ENCODE measurements at places on chromosomes 16 and 17. TPM values are rescaled to one million over a fixed set of nuclear protein-coding genes. Genes with fewer than 3 reads are reported as not detected.

DNA sequence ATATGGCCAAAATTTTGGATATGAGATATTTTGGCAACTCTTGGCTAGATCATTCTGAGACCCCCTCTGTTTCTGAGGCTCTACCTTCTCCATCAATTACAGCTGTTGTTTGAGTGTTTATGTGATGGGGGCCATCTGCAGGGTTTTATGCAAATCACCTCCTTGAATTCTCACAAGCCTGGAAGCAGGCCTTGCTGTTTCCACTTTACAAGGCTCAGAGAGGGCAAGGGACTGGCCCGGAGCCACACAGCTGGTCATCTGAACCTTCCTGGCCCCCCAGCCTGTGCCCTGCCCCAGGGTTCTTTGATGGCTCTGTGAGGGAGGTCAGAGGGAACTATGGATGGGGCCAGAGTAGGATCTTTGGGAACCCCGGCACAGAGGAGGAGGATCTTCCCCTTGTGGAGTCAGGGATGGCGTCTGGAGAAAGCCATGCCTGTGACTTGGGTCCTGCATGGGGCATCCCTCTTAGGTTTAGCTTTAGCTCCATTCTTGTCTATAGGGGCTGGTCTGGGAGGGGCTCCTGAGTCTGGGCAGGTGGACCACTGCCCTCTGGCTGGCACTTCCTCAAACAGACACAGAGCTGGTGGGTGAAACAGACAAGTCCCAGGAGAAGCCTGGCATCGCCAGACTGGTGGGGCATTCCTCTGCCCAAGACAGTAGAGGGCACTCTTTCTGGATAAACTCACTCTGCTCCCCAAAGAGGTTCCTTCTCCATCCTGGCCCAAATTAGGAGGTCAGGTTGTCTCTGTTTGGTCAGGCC is 26.2 kb downstream of the IL21R start:
- no peak for DNase-seq

GRCh38 chr17:38761612-38762011 is 9.1 kb downstream of the PSMB3 start:
- no peak for DNase-seq

DNA sequence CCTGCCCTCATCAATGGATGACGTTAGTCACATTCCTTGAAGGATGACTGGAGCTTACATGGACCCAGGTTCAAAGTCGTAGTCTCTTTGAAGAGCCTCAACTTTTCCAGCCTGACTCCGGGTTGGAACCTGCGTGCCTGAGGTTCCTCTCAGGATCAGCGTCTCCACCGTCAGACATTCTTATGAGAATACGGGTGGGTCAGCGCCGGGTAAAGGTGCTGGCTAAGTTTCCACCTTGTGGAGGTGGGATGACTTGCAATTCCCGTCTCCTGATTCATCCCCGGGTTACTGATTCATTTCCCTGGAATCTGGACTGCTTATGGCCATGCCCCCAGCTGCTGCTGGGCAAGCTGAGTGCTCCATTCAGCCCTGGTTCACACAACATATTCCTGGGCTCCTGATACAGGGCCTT is 38.9 kb upstream of the CMIP start:
- no peak for DNase-seq

GRCh38 chr17:47955497-47956461 is 1.9 kb downstream of the PRR15L start:
- no peak for DNase-seq

DNA sequence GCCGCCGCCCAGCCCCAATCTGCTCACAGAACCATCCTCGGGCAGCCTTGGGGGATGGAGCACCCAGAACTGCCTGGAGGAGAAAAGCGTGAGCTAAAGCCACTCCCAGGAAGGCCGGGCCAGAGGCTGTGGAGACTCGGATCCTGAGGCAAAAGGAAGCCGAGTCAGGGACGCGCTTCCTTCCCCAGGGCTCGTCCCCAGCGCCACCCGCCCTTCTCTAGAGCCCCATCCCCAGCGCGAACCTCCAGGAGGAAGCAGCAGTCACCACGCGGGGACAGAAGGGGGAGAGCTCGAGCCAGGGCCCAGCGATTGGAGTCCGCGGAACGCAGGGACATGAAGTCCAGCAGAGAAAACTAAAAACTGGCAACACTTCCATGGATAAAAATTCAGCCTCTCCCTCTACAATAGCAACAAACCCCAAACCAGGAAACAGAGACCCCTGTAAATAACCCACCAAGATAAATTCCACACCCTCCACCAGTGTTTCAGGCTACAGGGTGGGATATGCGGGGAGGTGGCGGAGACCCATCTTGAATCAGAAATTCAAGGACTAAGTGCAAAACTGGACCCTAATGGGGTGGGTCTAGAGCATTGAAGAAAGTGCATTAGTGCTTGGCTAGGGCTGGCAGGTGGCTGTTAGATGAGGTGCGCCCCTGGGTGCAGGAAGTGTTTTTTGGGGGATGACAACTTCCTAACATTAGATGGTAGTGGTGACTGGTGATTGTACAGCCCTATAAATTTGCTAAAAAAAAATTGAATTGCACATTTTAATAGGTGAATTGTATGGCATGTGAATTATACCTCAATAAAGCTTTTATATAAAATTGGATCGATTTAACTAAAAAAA is 116.1 kb upstream of the METRNL start:
- DNase-seq: peak; percentile 67

RRAD gene
- polyA plus RNA-seq: 2.0 TPM

NOB1 gene
- polyA plus RNA-seq: 50.4 TPM

SEPTIN1 gene
- polyA plus RNA-seq: 1.6 TPM
